ENCODE measurements at places on chromosomes 7 and 10. TPM values are rescaled to one million over a fixed set of nuclear protein-coding genes. Genes with fewer than 3 reads are reported as not detected.

Gene ETV1
- total RNA-seq = 31.2 TPM

Gene HHEX
- total RNA-seq = 120 TPM

Gene LIPM
- total RNA-seq = not detected

Gene TMEM229A
- total RNA-seq = 2.1 TPM

Gene MYO1G
- total RNA-seq = 0.25 TPM

Gene NFE2L3
- 61.0 TPM for total RNA-seq
